ENCODE measurements at places on chromosomes 6 and 20.

GRCh38 chr6:74128536-74128935 lies 432.5 kb downstream of the CD109 start:
- no peak for DNase-seq

DNA sequence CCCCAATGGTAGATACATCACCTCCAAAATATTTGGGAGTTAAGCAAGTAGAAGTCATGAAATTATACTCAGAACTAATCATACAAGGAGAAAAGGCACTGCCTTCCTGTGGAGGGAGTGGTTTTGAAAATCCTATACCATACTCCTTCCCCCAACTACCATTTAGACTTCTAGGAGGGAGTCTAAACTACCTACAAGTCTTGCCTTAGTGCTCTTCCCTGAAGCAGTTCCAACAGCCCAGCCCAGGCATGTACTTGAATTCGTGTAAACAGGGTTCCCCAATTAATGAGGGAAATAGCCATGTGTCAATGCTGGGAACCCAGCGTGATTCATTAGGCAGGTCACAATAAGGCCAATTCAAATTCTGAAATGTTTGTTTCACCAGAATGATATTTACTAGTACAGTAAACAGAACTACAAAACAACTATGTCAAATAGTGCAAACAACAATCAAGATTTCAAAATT lies 39.1 kb upstream of the SGK1 start:
- no peak for DNase-seq

GRCh38 chr20:62900692-62901584 lies 25.4 kb downstream of the DIDO1 start:
- DNase-seq: no peak

DNA sequence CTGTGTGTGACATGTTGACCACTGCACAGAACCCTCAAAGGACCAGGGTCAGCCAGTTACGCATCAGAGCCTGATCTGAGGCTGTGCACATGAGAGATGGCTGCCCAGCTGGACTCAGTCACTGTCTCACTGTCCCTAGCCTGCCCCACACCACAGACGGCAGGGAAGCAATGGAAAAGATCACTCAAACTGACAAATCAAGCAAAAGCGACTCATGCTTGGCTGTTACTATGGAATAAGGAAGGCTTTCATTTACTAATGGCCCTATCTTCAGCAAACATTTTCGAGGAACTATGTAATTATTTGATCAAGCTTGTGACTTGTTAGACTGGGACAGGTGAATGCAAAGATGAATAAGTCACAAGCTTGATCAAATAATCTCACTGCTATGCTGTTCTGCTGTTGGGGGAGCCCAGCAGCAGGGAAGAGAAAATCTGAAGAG lies 137.0 kb downstream of the SLC23A2 start:
- no peak for DNase-seq

DNA sequence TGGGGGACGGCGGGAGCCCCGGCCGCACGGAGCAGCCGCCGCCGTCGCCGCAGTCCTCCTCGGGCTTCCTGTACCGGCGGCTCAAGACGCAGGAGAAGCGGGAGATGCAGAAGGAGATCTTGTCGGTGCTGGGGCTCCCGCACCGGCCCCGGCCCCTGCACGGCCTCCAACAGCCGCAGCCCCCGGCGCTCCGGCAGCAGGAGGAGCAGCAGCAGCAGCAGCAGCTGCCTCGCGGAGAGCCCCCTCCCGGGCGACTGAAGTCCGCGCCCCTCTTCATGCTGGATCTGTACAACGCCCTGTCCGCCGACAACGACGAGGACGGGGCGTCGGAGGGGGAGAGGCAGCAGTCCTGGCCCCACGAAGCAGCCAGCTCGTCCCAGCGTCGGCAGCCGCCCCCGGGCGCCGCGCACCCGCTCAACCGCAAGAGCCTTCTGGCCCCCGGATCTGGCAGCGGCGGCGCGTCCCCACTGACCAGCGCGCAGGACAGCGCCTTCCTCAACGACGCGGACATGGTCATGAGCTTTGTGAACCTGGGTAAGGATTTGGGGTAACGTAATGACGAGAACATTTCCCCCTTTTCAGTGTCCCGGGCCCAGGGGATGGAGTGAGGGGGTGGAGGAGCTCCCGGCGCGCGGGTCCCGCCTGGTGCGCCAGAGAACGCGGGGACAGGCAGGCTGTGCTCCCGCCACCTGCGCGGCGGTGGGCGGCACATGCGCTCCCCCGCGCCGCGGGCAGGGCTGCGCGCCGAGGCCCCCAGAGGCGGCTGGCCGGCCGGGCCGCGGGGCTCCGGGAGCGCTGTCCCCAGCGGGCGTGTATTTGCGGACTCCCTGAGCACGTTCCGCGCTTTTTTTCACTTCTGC lies 1.4 kb downstream of the BMP6 start:
- DNase-seq: no peak

DNA sequence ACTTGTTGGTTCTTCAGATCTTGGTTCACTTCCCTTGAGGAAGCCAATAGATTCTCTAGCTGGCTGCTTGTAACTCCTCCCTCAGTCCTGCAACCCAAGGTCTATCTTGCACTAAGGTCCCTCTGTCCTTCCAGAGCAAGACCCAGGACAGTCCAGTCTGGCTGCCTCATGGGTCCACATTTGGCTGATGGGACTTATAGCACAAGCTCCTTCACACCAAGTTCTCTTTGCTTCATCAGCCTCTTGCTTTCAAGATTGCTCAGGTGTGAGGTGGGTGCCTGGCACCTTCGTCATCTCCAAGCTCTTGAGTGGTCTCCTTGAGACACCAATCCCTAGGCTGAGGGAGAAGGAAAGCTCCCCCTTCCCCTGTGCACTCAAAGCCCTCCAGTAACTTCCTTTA lies 28.3 kb downstream of the NSFL1C start:
- DNase-seq: no peak

DNA sequence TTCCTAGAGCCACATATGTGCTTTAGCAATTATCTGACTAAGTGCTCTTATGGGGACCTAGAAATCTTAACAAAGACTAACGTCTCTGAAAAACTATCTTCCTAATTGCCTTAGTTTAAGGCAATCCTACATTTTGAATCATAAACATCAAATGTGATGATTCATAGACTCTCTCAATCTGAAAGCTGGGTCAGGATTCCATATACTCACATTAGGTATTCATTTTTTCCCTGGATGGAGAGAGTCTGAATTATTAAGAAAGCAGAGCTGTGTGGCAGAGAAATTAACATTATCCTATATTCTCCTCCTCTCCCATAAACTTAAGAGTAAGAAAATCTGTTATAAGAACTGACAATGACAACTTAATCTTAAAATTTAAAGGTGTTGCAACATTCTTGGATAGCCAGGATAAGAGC lies 1.6 kb upstream of the PRL start:
- no peak for DNase-seq

DNA sequence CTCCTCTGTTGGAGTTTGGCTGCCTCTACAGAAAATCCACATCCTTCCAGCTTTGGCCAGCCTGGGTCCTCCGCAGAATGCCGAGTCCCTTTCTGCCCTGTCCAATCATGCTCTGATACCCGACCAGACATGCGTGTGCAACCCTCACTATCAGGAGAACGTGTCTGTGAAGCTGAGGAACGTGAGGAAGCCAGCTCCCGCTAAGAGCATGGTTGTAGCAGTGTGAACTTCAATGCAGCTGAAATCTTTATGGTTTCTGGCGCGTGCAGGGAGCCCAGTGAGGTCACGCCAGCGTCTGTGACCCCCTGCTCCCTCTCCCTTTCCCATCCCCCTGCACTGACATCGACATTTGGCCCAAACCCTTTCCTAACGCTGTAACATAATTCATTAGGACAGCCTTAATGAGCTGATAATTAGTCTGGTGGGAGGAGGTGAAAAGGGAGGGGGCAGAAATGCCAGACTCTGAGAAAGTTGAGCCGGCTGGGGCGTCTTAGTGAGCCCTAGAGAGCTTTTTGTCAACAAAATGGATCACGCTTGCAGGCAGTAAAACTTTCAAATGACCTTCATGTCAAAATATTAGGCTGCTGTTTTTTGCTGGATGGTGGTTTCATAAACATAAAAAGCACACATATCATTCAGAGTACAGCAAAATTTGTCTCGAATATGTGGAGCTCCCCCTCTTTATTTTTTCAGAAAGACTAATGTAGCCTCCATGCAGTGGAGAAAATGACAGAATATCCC lies 423.3 kb downstream of the QKI start:
- no peak for DNase-seq

- DNase-seq: no peak
Measured at GRCh38 chr20:24339210-24339641, 130.2 kb upstream of the SYNDIG1 start.

- no peak for DNase-seq
Measured at GRCh38 chr6:143733510-143733909, 55.7 kb downstream of the PHACTR2 start.

DNA sequence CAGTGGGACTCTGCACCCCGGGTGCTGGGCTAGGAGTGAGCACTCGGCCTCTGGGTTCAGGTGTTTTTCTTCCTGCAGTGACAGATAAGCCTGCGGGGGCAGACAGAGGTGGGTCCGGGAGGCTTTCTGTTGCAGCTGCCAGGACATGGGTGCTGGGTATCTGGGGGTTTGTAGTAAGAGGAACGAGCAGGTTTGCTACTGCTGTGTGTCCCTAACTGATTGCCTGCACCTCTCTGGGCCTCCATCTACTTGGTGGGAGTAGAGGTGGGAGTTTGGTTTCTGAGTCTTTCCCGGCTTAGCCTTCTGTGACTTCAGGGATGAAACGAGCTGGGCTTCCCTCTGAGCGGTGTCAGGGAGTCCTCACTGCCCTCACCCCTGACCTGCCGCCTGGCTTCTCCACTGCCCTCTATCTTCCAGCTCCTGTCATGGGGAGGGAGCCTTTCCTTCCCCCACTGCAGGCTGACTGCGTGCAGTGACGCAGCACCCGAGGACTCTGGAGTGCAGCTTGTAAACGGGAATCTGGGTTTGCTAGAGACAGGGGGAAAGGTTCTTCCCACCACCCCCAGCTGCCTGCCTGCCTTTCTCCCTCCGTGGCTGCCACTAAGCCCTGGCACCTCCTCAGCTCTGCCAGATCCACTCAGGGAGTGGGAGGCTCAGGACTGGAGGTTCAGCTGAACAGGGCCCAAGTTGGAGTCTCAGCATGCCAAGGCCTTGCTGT lies 6.7 kb downstream of the DLGAP4 start:
- no peak for DNase-seq

GRCh38 chr6:6466967-6467761 lies 121.4 kb upstream of the LY86 start:
- no peak for DNase-seq

GRCh38 chr6:150528648-150529285 lies 70.9 kb upstream of the PLEKHG1 start:
- DNase-seq: no peak

DNA sequence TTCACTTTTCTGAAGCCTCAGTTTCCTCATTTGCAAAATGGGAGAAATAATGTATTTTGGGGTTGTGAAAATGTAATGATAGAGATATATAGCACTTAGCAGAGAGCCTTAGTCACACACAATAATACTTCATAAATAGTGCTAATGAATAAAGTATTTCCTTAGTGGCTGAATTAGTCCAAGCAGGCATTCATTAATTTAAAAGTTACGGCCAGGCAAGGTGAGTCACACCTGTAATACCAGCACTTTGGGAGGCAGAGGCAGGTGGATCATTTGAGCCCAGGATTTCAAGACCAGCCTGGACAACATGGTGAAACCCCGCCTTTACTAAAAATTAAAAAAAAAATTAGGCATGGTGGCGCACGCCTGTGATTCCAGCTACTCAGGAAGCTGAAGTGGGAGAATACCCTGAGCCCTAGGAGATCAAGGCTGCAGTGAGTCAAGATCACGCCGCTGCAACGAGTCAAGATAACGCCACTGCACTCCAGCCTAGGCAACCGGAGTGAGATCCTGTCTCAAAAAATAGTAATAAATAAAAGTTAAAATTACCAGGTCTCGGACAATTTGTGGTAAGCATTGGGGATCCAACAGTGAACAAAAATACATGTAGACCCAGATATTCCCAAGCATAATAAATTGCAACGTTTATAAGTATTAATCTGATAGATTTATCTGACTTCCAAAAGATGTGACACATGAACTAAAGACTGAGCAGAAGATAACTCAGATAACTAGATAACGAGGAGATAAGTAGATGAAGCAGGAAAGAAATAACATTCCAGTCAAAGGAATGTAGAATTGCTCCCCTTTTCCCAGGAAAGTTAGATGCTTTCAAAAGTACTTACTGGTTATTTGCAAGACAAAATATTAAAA lies 2.1 kb upstream of the IBTK start:
- DNase-seq: no peak

DNA sequence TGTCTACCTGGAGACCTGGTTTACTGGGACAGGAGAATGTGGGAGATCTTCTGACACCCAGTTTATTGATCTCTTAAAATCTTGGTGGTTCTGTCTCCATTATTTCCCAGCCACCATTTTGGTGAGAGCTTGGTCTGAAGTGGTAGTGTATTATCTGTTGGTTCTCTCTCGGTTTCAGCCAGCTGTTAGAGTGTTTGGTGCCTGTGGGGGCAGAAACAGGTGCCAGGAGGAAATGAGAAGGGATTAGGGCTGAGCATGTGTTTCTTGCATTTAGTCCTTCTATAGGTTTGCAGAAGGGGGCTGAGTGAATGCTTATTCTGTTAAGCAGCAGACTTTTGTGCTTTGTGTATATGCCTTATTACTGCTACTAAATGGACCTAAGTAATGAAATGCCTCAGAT lies 9.6 kb downstream of the JARID2 start:
- no peak for DNase-seq

DNA sequence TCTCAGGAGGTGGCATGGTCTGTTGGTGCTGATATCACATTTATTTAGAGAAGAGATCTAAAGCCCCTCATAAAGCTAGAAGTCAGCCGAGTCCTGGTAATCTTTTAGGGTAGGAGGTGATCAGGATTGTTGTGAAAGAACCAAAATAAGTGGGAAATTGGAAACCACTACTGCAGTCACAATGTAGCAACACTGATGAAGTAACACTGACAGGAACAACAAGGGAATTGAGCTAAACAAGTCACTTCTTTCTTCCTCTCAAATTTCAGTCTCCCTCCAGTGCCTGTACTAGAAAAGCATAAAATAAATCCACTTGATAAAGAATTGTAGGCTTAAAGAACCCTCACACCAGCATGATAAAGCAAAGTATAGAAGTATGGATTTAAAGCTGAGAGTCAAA lies 1509.0 kb downstream of the GRIK2 start:
- no peak for DNase-seq

DNA sequence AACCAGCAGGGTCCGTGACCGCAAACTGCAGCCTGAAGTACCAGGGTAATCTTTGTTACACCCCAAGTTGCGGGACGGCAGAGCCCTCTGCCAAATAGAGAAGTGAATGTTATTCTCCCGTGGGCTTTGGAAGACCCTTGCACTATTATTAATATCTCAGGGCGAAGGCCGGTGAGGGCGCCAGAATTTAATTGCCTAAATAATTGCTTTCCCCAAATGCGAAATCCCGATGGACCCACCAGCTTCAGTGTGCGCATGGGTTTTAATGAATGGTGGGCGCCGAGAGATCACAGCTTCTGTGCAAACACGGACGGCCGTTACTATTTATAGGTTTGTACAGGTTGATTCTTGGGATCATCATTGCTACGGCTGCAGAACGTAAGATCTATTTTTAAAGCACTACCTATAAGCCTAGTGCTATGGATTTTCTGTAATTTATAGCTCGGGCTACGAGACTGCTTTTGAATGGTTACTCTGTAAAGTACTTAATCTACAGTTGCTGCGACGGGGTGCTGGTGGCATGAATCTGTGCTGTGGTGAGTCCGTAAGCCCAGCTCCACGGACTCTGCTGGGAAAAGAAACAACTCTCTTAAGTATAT lies 15.2 kb upstream of the PHACTR3 start:
- no peak for DNase-seq

- DNase-seq: no peak
Measured at GRCh38 chr6:159105716-159106115, 60.9 kb upstream of the TAGAP start.

GRCh38 chr20:64041040-64041780 lies 5.2 kb downstream of the C20orf204 start:
- no peak for DNase-seq
